ENCODE measurements at places on chromosomes 7 and 10.

DNA sequence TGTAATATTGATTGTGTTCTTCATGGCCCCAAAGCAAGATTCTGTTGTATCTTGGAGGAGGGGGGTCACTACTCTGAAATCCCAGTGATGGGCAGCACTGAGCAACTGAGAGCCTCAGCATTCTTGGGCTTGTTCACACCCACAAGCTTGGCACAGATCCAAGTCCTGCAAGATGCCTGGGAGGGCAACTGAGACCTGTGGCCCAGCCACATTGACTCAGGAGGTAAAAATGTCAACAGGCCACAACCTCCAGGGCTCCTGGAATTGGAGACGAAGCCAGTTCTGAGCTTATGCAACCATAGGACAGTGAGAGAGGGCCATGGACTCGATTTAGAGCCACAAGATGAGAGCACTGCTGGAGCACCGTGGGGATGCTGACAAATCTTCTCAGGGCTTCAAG lies 3.1 kb upstream of the DOCK1 start:
- DNase-seq: no peak

DNA sequence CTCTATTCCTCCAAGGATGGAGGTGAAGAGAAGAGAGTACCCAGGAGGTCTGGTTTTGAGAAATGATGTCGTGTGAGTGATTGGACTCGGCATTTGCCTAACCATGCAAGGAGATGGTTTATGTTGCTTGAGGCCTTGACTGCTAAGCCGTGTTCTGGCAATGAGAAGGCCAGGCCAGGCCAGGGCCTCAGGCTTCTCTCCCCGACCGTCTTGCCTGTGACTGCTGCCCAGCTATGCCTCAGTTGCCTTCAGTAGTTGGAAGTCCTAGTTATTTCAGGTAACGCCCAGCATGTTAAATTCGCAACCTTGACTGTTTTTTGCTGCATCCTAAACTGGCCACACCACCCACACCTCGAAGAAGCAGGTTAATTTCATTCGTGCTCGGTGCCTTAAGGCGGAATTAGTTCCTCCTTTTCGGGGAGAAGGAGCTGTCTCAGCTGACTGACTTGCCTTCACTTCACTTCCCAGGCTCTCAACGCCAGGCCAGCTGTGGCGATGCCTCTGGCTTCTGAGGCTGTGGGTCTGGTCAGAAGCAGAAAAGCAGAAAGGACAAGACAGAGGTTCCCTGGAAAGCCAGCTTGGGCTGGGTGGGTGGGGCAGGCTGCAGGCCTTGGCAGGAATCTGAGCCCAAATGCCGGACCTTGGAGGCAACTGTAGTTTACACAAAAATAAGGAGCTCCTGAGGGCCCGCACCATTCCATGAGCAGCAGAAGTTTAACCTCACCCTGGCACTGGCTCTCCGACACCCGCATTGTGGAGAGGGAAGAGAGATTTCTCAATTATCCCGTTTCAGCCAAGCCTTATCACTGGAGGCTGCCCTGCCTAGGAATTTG lies 61.9 kb upstream of the SAMD8 start:
- DNase-seq: no peak

- DNase-seq: no peak
Observed at GRCh38 chr7:79293655-79294142, 159.8 kb downstream of the MAGI2 start.

DNA sequence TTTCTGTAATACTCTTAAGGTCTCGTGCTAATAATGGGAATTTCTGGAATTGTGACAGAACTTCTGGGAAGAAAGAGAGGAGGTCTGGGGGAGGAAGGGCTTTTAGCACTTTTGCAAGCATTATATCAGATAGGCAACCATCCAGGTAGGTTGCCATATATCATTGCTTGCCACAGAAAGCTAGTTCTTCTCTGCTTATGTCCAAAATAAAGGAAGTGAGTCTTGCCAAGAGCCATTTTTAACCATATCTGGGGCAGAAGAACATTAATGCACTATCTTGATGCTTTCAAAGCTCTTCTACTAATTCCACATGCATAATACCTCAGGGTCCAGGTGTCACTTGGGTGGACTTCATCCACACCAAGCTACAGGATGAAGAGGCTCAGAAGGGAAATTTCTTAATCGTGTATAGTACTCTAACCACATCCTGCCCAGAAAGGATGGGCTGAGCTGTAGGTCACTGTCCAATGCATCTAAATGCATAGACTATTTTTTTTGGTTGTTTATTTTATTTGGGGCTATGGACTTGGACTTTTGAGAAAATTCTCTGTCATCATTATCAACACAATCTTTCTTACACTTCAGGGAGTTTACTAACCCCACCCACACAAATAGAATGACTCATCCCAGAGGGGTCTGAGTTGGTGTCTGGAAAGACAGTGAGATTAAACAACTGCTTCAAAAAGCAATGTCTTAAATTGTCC lies 68.9 kb upstream of the ADO start:
- DNase-seq: no peak

DNA sequence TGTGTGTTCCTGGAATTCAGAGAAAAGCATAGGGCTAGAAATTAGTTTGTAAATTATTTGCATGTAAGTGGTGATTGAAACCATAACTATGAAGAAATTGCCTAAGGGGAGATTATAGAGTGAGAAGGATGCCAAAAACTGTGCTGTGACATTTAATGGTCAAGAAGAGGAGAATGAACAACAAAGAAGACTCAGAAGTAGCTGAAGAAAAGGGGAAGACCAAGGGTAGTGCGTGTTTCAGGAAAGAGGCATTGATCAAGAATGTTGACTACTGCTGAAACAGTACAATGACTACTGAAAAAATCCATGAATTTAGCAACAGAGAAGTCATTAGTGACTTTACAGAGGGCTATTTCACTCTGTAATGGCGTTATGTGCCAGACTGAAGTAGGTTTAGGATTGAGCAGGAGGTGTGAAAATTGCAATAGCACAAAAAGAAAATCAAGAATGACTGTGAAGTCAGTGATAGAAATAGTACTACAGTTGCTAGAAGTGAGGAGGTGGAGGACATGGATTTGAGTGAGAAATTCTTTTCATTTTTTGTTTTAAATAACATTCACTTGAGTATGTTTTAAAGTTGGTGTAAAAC lies 28.9 kb upstream of the SAMD9L start:
- DNase-seq: no peak

DNA sequence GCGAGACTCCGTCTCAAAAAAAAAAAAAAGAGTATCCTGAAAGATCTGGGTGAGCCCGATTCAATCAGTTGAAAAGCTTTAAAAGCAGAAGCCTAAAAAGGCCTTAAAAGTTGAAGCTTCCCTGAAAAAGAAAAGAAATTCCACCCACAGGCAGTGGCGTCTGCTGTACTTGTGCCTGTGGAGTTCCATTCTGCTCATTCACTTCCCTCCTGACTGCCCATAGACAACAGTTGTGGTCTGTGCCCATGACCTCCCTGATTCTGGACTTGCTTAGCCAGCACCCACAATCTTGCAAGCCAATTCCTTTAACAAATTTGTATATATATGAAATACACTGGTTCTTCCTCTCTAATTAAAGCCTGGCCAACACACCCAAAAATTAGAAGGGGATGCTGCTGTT lies 141.7 kb downstream of the DLG5 start:
- DNase-seq: no peak

DNA sequence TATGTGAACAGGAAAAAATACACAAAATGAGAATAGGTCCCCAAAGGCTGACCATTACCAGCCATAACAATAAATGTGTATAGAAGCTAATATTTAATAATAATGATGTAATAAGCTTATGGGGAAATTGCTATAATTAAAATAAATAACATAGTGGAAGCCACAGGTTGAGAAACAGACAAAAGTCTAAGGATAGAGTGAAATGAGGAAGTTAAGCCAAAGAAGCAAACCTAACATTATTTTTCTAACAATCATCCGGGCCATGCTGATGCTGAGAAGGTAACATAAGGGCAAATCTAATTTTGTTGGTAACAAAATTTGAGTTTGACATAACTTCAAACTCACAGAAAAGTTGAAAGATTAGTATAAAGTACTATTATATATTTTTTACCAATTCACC lies 115.9 kb downstream of the MICU1 start:
- no peak for DNase-seq

DNA sequence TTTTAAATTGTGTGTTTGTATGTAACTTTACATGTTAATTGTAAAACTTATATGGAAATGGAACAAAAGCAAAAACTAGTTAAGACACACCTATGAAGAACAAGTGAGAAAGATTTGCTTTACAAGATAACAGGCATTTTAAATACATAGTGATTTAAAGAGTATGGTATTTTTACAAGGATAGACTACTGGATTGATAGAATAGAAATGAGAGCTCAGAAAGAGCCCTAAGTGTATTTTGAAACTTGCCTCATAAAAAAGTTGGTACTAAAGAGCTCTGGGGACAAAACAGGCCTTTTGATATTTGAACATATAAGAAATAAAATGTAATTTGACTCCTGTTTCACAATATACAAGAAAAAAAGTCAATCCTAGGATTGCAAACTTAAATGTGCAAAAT lies 928.4 kb downstream of the REEP3 start:
- no peak for DNase-seq

DNA sequence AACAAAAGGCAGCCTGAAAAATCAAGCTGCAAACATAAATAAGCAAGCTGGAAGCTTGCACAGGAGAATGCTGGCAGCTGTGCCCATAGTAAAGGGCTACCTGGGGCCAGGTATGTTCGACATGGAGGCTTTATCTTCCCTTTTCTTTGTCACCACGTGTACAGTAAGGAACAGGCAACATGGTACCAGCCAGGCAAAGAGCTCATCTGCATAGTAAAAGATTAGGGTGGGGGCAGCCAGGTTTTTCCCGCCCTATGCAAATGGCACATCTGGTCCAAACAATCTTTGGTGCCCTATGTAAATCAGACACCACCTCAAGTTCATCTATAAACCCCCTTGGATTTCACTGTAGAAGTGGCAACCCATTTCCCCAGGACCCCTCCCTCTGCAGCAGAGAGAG lies 625.1 kb downstream of the TYW1 start:
- DNase-seq: no peak

GRCh38 chr7:9719721-9720120 lies 1254.0 kb upstream of the PHF14 start:
- no peak for DNase-seq

- no peak for DNase-seq
Observed at GRCh38 chr7:7805511-7806153, 87.2 kb upstream of the RPA3 start.

GRCh38 chr7:36153571-36154097 lies 580 bp downstream of the EEPD1 start:
- no peak for DNase-seq

GRCh38 chr10:86611386-86611785 lies 43.0 kb upstream of the OPN4 start:
- no peak for DNase-seq

GRCh38 chr7:91420606-91421005 lies 156.4 kb downstream of the FZD1 start:
- DNase-seq: no peak

DNA sequence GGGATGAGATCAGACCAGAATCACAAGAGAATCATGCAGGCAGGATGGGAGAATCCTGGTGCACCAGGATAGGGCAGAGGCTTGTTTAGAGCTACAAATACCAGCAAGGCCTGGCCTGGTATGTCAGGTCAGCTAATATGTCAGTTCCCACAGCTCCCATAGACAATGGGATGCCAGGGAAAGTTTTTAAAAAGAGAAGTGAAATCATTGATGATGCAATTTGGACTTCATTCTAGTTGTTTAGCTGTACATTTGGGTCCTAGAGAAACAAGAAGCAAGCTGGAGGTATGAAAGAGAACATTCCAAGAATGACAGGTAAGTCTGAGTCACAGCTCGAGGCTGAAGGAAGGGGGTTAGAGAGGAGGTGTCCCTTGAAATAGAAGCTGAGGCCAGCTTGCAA lies 45.2 kb downstream of the GPR141 start:
- DNase-seq: no peak

GRCh38 chr7:51072281-51072680 lies 244.3 kb downstream of the COBL start:
- DNase-seq: no peak

- DNase-seq: no peak
Observed at GRCh38 chr10:117257721-117258120, 16.8 kb downstream of the SLC18A2 start.

- no peak for DNase-seq
Observed at GRCh38 chr7:156582591-156583123, 57.9 kb upstream of the RNF32 start.

GRCh38 chr7:106371629-106372028 lies 86.8 kb upstream of the NAMPT start:
- DNase-seq: no peak

DNA sequence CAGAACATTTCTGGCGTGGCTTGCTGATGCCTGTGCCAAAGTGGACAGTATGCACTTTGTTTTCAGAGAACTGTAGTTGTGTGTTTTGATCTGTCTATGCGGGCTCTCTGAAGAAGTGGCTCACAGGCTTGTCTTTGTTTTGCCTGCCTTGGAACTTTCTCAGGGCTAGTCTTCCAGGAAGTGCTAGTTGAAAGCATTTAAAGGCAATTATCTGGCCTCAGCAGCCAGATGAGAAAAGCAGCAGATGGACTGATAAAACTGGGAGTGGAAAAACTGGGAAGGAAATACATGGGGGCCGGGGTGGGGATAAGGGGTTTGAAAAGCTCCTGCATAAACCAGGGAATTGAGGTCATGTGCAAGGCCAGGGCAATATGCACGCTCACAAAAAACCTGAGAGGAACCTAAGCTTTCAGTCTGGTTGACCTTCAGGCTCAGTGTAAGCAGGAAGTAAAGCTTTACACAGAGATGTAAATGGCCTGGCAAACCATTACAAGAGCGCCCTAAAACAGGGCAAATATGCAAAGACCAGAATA lies 94.5 kb downstream of the ZNF33B start:
- no peak for DNase-seq

GRCh38 chr10:81759111-81759510 lies 115.9 kb upstream of the NRG3 start:
- no peak for DNase-seq

GRCh38 chr10:110600487-110601101 lies 33.1 kb downstream of the SMC3 start:
- no peak for DNase-seq

- no peak for DNase-seq
Observed at GRCh38 chr10:25842146-25842545, 91.9 kb upstream of the MYO3A start.

DNA sequence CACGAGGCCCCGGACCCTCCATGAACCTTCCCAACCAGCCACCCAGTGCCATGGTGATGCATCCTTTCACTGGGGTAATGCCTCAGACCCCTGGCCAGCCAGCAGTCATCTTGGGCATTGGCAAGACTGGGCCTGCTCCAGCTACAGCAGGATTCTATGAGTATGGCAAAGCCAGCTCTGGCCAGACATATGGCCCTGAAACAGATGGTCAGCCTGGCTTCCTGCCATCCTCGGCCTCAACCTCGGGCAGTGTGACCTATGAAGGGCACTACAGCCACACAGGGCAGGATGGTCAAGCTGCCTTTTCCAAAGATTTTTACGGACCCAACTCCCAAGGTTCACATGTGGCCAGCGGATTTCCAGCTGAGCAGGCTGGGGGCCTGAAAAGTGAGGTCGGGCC lies 90.6 kb upstream of the PDCD4 start:
- no peak for DNase-seq

GRCh38 chr10:58356756-58357155 lies 21.9 kb downstream of the UBE2D1 start:
- DNase-seq: no peak

- no peak for DNase-seq
Observed at GRCh38 chr7:24442170-24442777, 131.0 kb upstream of the PALS2 start.
